ENCODE measurements at places on chromosomes 13 and 19. TPM values are rescaled to one million over a fixed set of nuclear protein-coding genes. Genes with fewer than 3 reads are reported as not detected.

HCST gene
- not detected for total RNA-seq

- DNase-seq: no peak
These were observed 671 bp downstream of the ZDHHC20 start for GRCh38 chr13:21458451-21458812.

GRCh38 chr13:110023729-110024644 lies 237.6 kb upstream of the IRS2 start:
- DNase-seq: no peak

GRCh38 chr19:664913-665443 lies 2.0 kb upstream of the RNF126 start:
- DNase-seq: peak; percentile 20

DNA sequence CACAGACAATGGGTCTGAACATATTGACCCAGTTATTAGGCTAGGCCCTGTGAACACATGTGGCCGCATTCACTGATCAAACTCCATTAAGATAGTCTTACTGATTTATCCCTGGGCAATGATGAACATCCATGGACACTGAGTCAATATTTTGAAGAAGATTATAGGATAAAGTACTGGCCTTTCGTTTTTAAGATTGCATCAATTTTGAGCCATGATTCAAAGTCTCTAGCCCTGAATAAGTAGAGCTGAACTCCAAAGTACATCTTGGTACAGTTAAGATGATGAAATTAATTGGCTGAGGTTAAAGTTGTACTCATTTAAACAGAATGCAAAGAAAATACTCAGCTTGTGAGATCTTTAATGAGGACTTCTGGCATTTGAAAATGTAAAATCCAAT lies 1581.9 kb downstream of the EFNB2 start:
- no peak for DNase-seq

DNA sequence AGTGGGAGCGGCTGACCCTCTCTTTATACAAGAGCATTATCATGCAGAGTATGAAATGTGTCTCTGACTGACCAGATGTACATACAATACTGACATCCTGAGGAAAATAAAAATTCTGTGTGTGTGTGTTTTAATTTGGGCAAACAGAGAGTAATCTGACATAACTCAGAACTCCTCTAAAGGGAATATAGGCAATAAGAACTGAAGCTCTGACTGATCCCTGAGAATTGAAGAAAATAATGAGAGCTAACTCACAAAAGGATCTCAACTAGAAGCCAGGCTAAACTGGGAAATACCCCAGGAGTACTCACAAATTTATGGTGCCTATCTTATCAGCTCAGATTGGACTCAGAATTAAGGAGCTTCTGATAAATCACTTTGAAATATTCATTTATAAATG lies 539.9 kb downstream of the OLFM4 start:
- DNase-seq: no peak

DNA sequence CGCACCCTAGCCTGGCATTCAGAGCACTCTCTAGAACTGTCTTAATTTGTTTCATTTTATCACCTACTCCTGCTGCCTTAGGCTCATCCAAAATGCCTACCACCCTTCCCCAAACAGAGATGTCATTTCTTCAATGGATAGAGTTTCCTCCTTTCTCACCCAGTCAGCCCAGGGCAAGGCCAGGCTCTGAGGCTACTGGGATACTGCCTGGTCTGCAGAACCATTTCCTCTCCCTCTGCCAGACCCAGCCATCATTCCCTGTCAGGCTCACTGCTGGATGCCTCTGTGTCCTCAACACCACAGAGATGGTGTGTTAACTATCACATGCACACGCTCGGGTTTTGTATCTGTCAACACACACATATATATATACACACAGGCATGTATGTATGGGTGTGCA lies 47.2 kb downstream of the C13orf42 start:
- DNase-seq: no peak

DNA sequence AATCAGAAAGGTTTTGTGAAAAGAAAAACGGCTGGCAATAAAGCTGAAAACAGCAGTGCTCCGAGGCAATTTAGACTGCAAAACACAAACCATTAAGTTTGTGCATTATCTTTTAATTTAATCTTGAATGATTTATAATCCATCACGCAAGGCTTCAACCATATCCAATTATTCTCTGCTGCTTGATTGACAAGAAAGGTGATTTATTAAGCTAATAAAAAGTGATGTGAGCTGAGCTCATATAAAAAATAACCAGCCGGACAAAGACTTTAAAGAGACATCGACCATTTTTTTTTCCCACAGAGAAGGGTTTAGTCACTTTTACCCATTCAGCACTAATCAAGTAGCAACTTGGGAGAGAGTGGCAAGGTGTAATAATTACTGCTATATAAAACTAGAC lies 33.6 kb downstream of the TSHZ3 start:
- no peak for DNase-seq

BRSK1 gene
- 0.07 TPM for total RNA-seq

LENG8 gene
- 33.6 TPM for total RNA-seq

DNA sequence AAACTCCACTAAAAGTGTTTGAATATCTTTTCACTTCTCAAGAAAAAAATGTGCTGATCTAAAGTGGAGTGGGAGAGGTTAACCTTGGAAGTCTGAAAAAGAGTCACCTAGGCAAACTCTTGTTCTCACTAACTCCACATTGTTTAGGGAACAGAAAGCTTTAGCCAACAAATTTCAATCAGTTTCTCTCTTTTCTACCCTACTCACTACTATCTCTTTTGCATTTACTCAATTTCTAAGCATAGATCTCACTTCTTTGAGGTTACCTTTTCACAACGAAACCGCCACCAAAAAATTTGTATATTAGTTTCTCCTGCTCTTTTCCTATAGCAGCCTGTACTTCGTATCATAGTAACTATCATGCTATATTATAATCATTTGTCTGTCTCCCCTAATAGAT lies 6.3 kb downstream of the NHLRC3 start:
- DNase-seq: no peak

DNA sequence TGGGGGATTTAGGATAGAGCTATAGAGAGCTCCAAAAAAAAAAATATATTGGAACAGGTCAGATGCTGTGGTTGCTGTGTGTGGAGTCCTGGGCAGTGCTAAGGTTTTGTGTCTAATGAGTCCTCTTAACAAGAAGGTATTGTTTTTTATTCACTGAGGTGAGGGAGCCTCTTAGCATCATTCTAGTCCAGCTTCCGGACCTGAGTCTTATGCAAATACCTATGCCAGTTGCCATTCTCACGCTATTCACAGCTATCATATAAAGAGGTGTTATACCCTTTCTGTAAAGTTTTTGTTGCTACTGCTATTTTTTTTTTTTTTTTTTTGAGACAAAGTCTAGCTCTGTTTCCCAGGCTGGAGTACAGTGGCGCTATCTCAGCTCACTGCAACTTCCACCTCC lies 1.4 kb downstream of the NLRP2 start:
- DNase-seq: no peak

GRCh38 chr13:31733066-31733465 lies 6.3 kb upstream of the RXFP2 start:
- DNase-seq: no peak
